ENCODE measurements at places on chromosomes 1 and 21.

- no peak for DNase-seq
Measured at GRCh38 chr1:35488336-35488735, 68.9 kb downstream of the KIAA0319L start.

DNA sequence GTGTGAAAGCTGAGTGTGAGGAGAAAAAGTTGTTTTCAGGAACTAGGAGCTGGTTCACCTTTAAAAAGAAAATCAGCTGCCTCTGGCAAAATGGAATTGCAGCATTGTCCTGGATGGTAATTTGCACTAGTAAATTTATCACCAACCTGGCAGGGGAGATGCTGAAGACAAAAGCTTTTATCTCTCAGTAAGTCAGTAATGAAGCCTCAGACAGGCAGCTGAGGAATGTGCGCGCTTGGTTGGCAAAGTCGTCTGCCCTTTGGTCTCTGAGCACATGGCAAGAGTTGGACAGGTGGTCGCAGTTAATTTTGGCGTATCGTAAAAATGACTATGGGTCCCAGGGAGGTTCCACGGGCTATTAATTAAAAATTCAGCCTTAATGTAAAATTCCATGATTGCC, 131.9 kb downstream of the BACH1 start:
- no peak for DNase-seq

GRCh38 chr1:165858364-165858823, 31.0 kb downstream of the UCK2 start:
- no peak for DNase-seq

DNA sequence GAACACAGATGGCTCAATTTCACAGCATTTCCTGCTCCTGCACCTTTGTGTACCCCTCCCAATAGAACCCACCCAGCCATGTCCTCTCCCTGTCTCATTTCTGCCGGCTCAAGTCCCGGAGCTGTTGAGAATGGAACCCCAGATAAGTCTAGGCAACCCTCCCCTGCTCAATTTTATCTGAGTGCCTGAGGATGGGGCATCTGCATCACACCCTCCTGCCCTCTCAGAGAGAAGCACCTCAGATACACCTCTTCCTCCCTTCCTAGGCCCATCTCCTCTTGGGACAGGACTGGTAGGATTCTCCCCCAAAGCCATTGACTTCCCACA, 1.1 kb downstream of the KIF21B start:
- DNase-seq = no peak

- no peak for DNase-seq
Measured at GRCh38 chr1:29679316-29679715, 443.0 kb downstream of the PTPRU start.

DNA sequence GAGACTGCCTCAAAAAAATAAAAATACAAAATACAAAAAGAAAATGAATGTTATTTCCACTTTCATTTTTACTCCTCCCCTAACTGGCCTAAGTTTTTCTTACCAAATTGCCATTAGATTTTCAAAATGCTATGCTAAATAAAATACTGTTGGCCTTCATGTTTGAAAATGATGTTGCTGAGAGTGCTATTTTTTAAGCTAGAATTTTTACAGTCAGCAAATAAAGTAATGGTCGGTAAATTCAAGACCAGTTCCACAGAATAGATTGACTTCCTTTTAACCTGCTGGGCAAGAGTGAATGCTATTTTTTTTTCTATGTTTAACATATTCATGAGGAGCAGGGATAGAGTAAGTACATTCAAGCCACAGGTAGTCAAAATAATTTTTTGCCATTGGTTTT, 31.7 kb downstream of the ZNF281 start:
- no peak for DNase-seq

- DNase-seq = no peak
Measured at GRCh38 chr1:47226121-47226838, 5.7 kb downstream of the TAL1 start.

- no peak for DNase-seq
Measured at GRCh38 chr1:17196496-17197185, 8.3 kb upstream of the PADI1 start.

GRCh38 chr1:238329671-238330070, 438.9 kb upstream of the ZP4 start:
- DNase-seq = no peak

GRCh38 chr21:31838586-31839355, 34.0 kb upstream of the HUNK start:
- no peak for DNase-seq

GRCh38 chr1:241074507-241074906, 282.5 kb downstream of the RGS7 start:
- no peak for DNase-seq

DNA sequence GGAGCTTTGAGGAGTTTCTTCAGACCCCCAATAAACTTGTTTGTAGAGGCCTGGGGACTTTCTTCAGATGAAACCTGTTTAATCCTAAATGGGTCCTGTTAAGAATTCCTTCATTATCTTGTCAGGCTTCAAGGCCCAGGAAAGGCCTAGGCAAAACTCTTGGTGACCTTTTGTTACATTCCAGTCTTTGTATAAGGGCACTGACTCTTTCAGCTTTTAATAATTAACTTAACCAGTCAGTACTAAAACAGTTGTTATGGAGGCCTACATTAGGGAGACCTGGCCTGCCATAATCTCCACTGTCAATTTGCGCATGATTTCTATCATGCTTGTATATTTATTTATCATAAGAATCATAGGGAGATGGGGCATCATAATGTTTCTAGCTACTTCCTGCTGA, 110.2 kb downstream of the FCRL5 start:
- DNase-seq = no peak

GRCh38 chr1:179794669-179795068, 51.6 kb downstream of the FAM163A start:
- DNase-seq = no peak

- DNase-seq = no peak
Measured at GRCh38 chr1:200524092-200524491, 96.5 kb downstream of the KIF14 start.

DNA sequence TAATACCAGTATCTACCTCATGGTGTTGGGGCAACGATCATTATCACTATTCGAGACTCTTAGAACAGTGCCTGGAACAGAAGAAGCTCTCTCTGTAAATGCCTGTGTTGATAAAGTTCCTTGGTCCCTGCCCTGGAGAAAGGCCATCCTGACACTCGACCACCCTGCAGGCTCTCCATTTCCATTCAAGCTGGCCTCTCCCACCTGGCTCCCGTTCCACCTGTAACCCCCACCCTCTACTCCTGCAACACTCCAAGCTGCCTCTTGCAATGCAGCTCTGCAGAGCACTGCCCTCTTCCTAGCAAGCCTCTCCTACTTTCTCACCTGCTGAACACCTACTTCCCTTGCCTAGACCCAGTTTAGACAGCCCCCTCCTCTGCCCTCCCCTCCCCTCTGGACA, 6.1 kb downstream of the SPOCD1 start:
- no peak for DNase-seq

GRCh38 chr1:6322161-6322560, 61.3 kb upstream of the GPR153 start:
- no peak for DNase-seq

DNA sequence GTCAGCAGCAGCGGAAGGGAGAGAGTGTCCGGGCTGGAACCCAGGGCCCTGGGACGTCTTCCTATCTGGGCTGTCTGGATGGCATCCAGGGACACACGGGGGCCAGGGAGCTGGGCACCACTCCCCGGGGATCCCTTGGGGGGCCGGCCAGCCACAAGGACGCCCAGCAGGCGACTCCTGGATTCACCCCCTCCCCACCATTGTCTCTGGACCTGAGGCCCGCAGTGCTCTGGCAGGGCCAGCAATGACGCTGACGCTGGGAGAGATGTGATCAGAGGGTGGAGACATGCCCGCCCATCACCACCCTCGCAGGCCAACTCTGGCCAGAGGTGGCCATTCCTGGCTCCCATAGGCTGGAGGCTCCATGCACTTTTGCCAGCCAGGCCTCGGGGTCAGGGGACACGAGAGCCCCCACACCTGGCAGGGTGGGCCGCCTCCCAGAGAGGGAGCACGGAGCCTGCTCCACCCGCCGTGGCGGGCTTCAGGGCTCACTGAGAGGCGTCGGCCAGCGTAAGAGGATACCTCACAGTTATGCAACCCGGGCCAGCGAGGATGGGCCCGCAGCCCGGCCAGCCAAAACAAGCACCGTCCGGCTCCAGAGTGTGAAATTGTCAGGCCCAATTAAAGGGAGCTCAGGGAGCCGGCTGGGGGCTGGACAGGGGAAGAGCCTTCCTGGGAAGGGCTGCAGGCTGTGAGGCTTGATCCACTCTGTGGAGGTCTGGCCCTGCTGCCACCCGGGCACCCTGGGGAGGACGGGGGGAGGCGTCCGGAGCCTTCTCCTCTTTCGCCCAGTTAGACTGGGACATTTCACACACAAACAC, 10.3 kb downstream of the ACTRT2 start:
- no peak for DNase-seq

GRCh38 chr21:36200081-36200561, 43.5 kb downstream of the DOP1B start:
- DNase-seq = no peak

- peak; percentile 17 for DNase-seq
Measured at GRCh38 chr1:211606914-211607753, 28.2 kb upstream of the SLC30A1 start.

DNA sequence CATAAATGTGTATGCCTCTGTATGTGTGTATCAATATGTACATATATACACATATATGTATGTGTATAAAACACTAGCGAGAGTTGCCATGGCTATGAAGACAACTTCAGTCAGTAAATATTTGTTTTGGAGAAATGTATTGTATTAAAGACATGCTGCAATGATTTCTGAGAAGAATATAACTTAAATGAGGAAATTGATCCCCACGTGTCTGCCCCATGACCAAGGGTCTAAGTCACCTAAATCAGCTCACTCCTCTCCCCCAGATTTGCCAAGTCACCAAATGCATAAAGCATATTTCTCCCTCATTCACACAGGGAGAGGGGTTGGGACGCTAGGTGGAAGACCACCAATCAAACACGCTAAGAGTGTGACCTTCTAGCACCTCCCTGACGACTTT, 58.3 kb upstream of the LYST start:
- no peak for DNase-seq

- no peak for DNase-seq
Measured at GRCh38 chr1:184255560-184255959, 131.3 kb upstream of the C1orf21 start.

GRCh38 chr1:151990856-151991198, 2.8 kb downstream of the S100A10 start:
- DNase-seq = no peak

GRCh38 chr1:214976665-214977064, 105.9 kb upstream of the KCNK2 start:
- DNase-seq = no peak

- DNase-seq = peak; percentile 75
Measured at GRCh38 chr1:62621907-62622306, 24.6 kb downstream of the ANGPTL3 start.

GRCh38 chr1:37475380-37476086, 1.2 kb downstream of the ZC3H12A start:
- peak; percentile 22 for DNase-seq

- DNase-seq = peak; percentile 39
Measured at GRCh38 chr1:209513226-209513625, 70.3 kb upstream of the CAMK1G start.

GRCh38 chr1:67601955-67602354, 83.0 kb upstream of the GADD45A start:
- no peak for DNase-seq

All from activated CD4-positive, alpha-beta T cell treated with anti-CD3 and anti-CD28 coated beads, Interleukin-2, Interleukin-6, amounts not matched to agents 100 ng/mL and 50 ng/mL, durations not matched to agents 16 hours and 8 hours (primary cell).